ENCODE measurements at places on chromosomes 2 and 18.

- DNase-seq: no peak
Observed at GRCh38 chr2:219106251-219106650, 45.5 kb upstream of the IHH start.

DNA sequence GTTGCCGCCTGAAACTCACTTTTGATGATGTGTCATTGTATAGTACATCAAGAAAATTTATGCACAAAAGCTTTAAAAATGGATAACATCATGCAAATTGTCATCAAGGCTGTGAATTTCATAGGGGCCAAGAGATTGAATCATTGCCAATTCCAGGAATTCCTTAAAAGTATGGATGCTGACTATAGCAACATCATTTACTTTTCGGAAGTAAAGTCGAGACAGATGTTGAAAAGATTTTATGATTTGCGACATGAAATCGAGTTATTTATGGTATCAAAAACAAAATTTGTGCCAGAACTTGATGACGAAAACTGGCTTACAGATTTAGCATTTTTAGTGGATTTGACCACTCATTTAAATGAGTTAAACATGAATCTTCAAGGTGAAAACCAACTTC lies 56.3 kb downstream of the ASB1 start:
- no peak for DNase-seq

- DNase-seq: no peak
Observed at GRCh38 chr2:166328147-166328546, 47.6 kb downstream of the SCN9A start.

GRCh38 chr2:30764021-30764800 lies 43.0 kb downstream of the CAPN13 start:
- no peak for DNase-seq

DNA sequence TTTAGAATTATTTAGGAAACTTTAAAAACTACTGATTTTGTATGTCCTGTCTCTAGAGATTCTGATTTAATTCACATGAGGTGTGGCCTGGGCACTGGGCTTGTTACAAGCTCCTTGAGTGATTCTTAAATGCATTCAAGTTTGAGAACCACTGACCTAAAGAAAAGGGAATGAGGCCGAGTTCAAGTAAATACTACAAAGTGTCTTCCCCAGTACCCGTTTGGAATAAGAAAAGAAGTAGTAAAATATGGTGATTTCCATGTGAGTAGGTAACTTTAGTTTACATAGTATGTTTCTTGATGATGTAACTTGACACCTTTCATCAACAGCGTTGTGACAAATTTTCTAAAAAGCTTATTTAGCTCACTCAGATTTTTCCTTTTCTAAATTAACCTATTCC lies 1022.9 kb upstream of the NRXN1 start:
- DNase-seq: no peak

DNA sequence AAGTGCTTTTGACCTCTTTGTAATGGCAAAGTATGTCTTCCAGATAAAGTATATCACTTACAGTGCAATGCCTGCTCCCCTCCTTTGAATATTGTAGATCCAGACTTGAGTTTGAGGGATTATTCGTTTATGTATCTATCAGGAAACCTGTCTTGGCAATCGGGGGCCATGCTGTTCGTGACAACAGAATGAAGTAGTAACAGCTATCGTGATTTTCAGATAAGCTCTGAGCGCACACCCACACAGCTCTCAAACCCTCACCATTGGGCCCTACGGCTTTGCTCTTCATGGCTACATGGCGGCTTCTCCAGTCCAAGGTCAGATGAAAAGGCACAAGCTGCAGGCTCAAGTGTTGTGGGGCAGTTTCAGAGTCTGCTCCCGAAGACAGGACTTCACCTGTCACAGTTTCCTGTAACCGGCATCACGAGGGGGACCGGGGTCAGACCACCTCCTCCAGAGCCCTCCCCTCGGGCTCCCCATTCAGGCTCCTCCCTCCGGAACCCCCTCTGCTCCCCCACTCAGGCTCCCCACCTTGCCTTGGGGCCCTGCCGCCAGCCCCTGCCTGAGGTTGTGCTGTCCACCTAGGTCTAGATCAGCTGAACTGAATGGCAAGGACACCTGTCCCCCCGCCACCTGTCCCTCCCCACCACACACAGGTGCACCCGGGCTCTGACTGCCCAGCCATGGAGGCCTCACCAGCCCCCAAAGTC lies 292.5 kb upstream of the SALL3 start:
- no peak for DNase-seq
